ENCODE measurements at places on chromosomes 7 and 10. TPM values are rescaled to one million over a fixed set of nuclear protein-coding genes. Genes with fewer than 3 reads are reported as not detected.

CRHR2 gene
- total RNA-seq, result not detected

NYAP1 gene
- 4.4 TPM for total RNA-seq

PON1 gene
- not detected for total RNA-seq

POLR2J2 gene
- total RNA-seq, result 3.3 TPM

ACTA2 gene
- 2,685 TPM for total RNA-seq

PTPN20 gene
- not detected for total RNA-seq

C10orf105 gene
- 1.2 TPM for total RNA-seq

KLLN gene
- not detected for total RNA-seq

AP4M1 gene
- total RNA-seq, result 52.0 TPM

LSM8 gene
- total RNA-seq, result 44.6 TPM

LDB3 gene
- 2.6 TPM for total RNA-seq

THSD7A gene
- 16.4 TPM for total RNA-seq

GIMAP6 gene
- total RNA-seq, result 63.5 TPM

APBB1IP gene
- total RNA-seq, result 1.2 TPM
